ENCODE measurements at places on chromosomes 6 and 20. TPM values are rescaled to one million over a fixed set of nuclear protein-coding genes. Genes with fewer than 3 reads are reported as not detected.

The FAM217A gene
- polyA plus RNA-seq: 0.67 TPM

The GNAS-AS1 gene
- 1.6 TPM for polyA plus RNA-seq

The TINAG gene
- polyA plus RNA-seq: 30.3 TPM

The SLC22A1 gene
- 0.66 TPM for polyA plus RNA-seq

The GABRR1 gene
- 1.3 TPM for polyA plus RNA-seq

The PROCR gene
- polyA plus RNA-seq: 9.4 TPM

The UNC5CL gene
- 8.7 TPM for polyA plus RNA-seq

The PROKR2 gene
- not detected for polyA plus RNA-seq

The ME1 gene
- 2.5 TPM for polyA plus RNA-seq
